Esophagus squamous epithelium (tissue), 5 donors: ENCODE measurements at places on chromosomes 2 and 18.

GRCh38 chr2:80311304-80311703, 6.8 kb upstream of the LRRTM1 start:
- DNase-seq = no peak

DNA sequence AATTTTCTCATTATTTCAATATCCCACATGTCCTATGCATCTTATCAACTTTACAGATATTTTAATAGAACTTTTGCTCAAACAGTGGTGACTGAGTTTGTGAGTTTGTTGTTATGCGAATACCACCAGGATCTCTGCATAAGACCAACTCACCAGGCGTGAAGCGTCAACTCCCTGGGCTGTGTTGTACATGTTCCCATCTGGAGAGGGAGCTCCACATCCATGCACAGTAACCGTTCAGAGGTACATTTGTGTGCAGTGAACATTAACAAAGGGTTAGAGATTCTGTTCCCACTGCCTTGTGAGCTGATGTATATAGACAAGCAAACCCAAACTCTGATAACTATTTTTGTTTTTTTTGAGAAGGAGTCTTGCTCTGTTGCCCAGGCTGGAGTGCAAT, 188.7 kb downstream of the MYT1L start:
- DNase-seq = no peak

- DNase-seq = no peak
These were observed 132.8 kb upstream of the NCK2 start for GRCh38 chr2:105611811-105612424.

DNA sequence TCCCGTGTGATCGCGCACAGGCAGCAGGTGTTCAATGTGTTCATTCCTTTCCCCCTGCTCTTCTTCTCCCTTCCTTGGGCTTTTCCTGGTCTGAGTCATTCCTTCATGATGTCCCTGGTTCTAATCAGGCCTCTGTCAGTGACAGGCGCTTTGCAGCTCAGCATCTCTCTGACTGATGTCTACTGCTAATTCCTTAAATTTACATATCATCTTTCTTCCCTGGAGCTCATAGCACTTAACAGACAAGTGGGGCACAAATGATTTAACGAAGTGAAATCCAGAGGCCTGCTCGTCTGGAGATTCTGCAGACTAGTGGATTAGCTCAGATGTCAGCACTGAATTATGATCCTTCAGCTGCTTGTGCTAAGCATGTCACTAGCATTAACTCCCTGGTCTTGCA, 77.9 kb downstream of the NRP2 start:
- no peak for DNase-seq

- no peak for DNase-seq
These were observed 186.4 kb downstream of the DYSF start for GRCh38 chr2:71639735-71640134.
